Spinal cord (tissue), 10 donors: ENCODE measurements at places on chromosomes 3 and 15. TPM values are rescaled to one million over a fixed set of nuclear protein-coding genes. Genes with fewer than 3 reads are reported as not detected.

Gene CFAP44
- total RNA-seq, result 23.9 TPM

Gene FANCD2OS
- not detected for total RNA-seq

Gene TKT
- total RNA-seq, result 118 TPM

Gene ZNF654
- 38.2 TPM for total RNA-seq

Gene ERICH6
- 0.33 TPM for total RNA-seq

Gene GOLGA8J
- total RNA-seq, result 0.40 TPM

Gene GOLGA8O
- 2.6 TPM for total RNA-seq

Gene RNF13
- 260 TPM for total RNA-seq

Gene ERC2
- 24.0 TPM for total RNA-seq

Gene CLSTN2
- 44.5 TPM for total RNA-seq

Gene P2RY1
- total RNA-seq, result 22.0 TPM

Gene NPRL2
- 22.6 TPM for total RNA-seq

Gene GLT8D1
- total RNA-seq, result 114 TPM

Gene SOX14
- 0.39 TPM for total RNA-seq

Gene POU1F1
- not detected for total RNA-seq

Gene DLL4
- total RNA-seq, result 7.5 TPM

Gene HACL1
- total RNA-seq, result 29.4 TPM

Gene NPAP1
- total RNA-seq, result 0.69 TPM

Gene CAMKV
- total RNA-seq, result 54.0 TPM

Gene TUBGCP4
- 12.6 TPM for total RNA-seq

Gene SRGAP3
- total RNA-seq, result 59.6 TPM

Gene BFSP2
- total RNA-seq, result not detected

Gene ATP13A5
- 0.89 TPM for total RNA-seq

Gene ANKRD34C
- 0.28 TPM for total RNA-seq

Gene ONECUT1
- total RNA-seq, result 1.4 TPM

Gene TRIM42
- total RNA-seq, result not detected

Gene PP2D1
- total RNA-seq, result not detected

Gene EPHB3
- 11.7 TPM for total RNA-seq

Gene PIGZ
- 4.6 TPM for total RNA-seq

Gene GRAMD2A
- 1.4 TPM for total RNA-seq

Gene SLC6A20
- total RNA-seq, result 110 TPM

Gene INSYN1
- 24.2 TPM for total RNA-seq

Gene P2RY13
- 15.3 TPM for total RNA-seq

Gene CSK
- total RNA-seq, result 20.1 TPM

Gene SIDT1
- 49.6 TPM for total RNA-seq

Gene TAGLN3
- total RNA-seq, result 85.5 TPM

Gene IL5RA
- total RNA-seq, result 9.4 TPM

Gene CPNE9
- 6.3 TPM for total RNA-seq
